Hypothalamus (tissue), 51 donors: ENCODE measurements at places on chromosomes 2 and 18.

GRCh38 chr2:131369954-131370353 lies 6.0 kb upstream of the RAB6D start:
- no peak for DNase-seq

- no peak for DNase-seq
Measured at GRCh38 chr2:60560734-60561644, 7.5 kb upstream of the BCL11A start.

DNA sequence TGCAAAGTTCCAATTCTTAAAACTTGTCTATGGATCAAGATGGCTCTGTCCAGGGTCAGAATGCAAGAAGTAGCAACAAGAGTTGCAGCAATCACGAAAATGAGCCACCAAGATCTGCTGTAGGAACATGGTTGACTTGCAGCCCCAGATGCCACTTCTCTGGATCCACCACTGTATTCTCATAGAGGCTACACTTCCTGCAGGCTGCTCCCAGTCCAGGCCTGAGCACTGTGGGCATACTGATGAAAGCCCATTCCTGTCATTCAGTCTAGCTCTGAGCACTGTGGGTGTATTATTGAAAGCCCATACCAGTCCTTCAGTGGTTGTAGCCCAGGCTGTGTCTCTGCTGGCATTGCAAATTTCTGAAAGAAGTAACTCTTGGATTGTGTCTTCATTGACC lies 213.9 kb upstream of the AGAP1 start:
- DNase-seq: no peak

DNA sequence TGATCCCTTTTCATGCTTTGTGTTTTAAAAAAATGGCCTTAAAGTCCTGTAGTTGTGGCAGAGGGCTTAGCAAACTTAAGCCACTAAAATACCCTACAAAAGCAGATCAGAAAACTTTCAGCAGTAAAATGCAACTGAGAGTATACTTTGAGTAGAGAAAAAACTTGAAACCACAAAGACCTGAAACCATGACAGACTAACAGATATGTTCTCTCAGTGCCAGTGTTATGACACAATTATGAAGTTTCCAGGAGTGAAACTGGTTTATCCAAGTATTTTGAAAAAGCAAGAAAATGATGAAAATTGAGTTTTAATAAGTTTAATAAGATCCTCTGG lies 74.5 kb downstream of the SPRED2 start:
- no peak for DNase-seq

GRCh38 chr2:38718601-38719000 lies 32.6 kb downstream of the SRSF7 start:
- DNase-seq: no peak

GRCh38 chr2:32947484-32948143 lies 861 bp downstream of the LTBP1 start:
- peak; percentile 28 for DNase-seq

- no peak for DNase-seq
Measured at GRCh38 chr2:240512666-240513535, 44.9 kb downstream of the ANKMY1 start.

- DNase-seq: no peak
Measured at GRCh38 chr2:135689679-135690078, 52.0 kb upstream of the UBXN4 start.

DNA sequence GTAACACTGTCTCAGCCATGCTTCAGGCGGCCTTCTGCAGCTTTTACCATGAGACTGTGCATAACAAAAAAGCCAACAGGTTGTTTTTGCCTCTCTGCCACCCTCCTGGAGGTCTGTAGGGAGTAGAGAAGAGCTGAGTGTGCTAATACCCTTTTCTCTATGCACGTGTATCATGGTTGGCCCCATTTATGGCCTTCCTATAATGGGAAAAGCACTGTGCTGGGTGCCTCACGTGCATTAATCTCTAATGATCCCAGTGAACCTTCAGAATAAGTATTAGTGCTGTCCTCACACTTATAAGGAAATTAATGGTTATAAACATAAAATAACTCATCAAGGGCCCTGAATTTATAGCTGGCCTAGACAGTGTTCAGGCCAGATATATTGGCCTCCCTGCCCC lies 164.2 kb downstream of the CDH20 start:
- DNase-seq: no peak

- DNase-seq: no peak
Measured at GRCh38 chr2:74864728-74865722, 31.1 kb downstream of the HK2 start.

DNA sequence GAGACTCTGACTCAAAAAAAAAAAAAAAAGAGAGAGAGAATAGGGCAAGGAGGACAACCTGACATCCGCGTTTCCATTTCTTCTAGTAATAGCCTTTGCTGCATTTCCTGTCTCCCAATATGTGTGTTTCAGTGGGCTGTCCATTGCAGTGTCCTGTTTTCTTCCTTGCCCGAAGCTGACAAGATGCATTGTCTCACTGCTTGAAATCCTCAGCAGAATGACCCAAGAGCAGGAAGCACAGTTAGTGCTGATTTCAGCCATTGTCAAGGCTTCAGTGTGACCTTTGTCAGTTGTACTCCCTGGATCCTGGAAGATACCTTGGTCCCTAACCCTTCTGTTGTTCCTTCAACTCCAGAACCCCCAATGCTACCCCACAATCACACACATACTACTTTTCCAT lies 71.2 kb downstream of the SLC16A14 start:
- no peak for DNase-seq

DNA sequence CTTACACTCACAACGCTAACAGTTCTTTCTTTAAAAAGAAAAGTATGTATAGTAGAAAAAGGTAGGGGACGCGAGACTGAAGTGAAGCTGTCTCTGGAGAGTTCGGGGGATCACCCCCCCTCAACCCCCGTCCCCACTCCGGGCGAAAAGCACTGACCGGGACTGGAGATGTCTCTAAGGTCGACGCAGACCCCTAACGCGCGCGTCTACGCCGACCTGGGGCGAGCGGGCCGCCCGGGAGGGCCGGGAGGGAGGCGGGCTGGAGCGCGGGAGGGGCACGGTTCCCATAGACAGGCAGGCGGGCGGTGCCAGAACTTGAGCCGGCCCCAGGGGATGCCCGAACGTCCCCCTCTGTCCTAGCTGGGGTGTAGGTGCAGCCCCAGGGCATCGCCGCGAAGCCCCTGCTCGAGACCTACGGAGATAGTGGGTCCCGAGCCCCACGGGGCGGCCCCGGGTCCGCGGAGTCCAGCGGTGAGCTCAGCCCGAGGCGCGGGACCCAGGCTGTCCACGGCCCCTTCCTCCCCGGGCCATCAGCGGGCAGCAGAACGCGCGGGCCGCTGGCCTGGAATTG lies 82.2 kb downstream of the CHRNA1 start:
- no peak for DNase-seq

DNA sequence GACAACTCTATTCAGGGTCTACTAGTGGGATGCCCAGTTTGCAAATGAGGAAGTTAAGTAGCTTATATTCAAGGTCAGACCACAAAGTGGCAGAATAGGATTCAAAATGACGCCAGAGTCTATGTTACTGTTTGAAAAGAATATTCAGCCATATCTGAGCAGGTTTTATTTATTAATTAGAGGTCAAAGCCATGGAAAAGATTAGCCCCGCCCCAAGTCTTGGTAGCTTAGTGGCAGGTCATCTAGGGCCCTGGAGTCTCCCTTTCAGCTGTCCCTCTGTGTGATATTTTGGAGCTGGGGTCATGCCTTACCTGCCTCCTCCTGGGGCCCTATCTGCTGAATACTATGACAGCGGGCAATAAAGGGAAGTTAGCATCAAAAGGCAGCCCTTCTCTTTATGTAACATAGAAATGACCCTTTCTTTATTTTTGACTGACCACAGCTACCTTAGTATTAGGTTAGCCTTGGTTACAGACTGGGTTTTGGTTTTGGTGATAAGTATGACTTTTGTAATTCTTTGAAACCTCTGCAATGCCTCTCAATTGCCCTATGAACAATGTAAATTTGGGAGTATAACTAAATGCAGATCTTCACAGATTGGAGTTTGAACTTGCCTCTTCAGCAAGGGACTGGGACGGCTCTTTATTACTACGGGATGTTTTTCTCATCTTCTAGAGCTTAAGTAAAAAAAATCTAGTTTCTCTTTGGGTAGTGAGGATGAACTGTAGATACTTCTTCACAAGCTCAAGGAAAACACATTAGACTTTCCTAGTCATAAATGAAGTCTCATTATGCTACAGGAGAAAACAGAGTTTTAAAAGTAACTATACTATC lies 153.0 kb upstream of the ITGA4 start:
- DNase-seq: no peak

- no peak for DNase-seq
Measured at GRCh38 chr2:196927376-196928225, 1.1 kb upstream of the PGAP1 start.

GRCh38 chr18:76314015-76314414 lies 181.0 kb downstream of the ZNF516 start:
- peak; percentile 4 for DNase-seq

- DNase-seq: no peak
Measured at GRCh38 chr2:164722616-164723338, 101.5 kb upstream of the GRB14 start.

- no peak for DNase-seq
Measured at GRCh38 chr2:205692104-205692503, 9.8 kb downstream of the NRP2 start.

DNA sequence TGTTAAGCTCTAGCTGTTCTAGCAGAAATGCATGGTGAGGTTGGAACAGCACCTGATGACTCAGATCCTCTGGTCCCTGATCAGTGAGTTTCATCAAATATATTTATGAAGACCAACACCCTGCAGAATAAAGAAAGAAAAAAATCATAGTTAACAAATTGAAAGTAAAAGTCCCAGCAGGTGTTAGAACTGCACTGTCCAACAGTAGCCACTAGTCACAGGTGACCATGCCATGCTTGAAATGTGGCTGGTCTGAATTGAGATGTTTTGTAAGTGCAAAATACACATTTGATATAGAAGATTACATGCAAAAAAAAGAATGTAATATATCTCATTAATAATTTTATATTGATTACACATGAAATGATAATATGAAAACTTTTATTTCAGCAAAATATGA lies 1010.7 kb upstream of the ZEB2 start:
- DNase-seq: no peak

DNA sequence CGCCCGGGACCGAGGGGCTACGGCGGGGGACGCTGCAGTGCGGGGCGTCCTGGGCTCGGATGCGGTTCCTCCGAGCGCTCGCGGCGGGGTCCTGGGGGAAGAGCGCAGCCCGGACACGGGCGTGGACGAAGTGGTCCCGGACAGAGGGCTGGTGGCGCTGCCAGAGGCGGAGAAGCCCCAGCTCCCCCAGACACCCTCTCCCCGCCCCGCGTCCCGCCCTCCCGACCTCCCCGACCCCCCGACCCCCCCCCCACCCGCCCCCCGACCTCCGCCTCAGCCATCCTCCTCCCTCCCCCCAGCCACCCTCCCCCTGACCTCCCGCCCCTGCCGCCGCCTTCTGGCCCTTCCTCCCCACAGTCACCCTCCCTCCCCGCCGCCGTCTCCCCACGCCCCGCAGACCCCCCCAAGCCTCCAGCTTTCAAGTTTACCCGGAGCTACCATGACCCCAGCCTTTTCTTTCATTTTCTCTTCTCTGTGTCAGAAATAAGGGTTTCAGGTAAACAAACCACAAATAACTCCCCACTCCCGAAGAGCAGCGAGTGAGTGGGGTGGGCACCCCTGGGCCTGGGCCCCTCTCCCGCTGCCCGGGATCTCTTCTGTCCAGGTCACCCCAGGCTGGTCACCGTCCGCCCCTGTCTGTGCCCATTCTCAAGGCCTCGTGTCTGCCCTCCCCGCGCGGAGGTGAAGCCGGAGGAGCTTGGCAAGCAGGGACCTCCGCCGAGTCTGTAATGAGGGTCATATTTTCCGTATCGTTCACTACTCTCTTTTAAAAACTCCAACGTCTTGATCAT lies 5.1 kb downstream of the NFATC1 start:
- DNase-seq: no peak

- no peak for DNase-seq
Measured at GRCh38 chr2:176076796-176077195, 7.0 kb downstream of the EVX2 start.

GRCh38 chr2:28009732-28010131 lies 119.2 kb downstream of the BABAM2 start:
- DNase-seq: no peak

DNA sequence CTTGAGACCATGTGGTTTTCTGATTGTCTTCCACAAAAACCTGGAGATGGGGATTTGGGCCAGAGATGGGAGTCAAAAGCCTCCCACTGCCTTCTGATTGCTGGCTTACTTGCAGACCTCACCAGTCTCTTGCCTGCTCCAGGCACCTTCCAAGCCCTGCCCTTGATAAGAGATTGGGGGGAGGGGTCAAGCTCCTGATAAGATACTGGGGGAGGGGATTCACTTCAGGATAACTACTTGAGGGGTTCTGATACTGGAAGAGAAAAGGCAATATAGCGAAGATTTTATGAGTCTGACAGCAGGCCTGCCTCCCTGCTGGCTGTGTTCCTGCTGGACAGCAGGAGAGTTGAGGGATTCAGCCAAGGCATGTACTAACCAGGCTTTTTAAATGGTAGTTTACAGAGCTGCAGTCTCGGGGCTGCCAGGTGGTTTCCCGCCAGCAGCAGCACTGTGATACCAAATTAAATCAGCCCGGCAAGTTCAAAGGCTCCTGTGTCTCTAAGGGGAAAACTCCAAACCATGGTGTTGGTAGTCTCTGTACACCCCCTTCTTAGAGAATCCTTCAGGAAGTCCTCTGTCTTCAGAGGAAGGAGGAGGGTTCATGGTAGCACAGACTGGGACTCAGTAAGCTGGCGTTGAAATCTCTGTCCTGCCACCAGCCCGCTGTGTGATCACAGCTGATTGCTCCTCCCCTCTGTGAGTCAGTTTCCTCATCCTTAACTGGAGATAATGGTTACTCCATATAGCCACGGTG lies 58.3 kb downstream of the FBXO36 start:
- peak; percentile 24 for DNase-seq

- DNase-seq: no peak
Measured at GRCh38 chr2:204258890-204259289, 286.4 kb upstream of the PARD3B start.

DNA sequence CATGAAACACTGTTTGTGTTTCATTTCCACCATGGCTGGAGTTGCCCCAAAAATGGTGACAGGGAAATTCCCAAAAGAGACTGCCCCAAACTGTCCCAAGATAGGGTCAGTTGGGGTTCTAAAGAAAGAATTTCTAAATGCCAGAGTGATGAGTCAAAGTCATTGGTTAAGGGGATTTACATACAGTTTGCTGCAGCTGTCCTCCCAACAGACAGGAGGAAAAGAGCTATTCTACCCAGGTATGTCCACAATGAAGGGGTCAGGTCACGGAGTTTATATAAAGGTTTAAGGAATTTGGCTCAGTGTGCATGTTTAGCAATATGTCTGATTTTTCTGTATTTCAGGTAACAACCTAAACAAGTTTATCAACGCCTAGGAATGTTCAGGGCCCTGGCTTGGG lies 344.1 kb downstream of the TDRD15 start:
- DNase-seq: no peak

- no peak for DNase-seq
Measured at GRCh38 chr2:142521492-142521891, 356.0 kb upstream of the KYNU start.

- DNase-seq: no peak
Measured at GRCh38 chr2:190069936-190070696, 7.6 kb upstream of the MSTN start.
